Tongue (tissue), 3 donors: ENCODE measurements at places on chromosomes 1 and 21. TPM values are rescaled to one million over a fixed set of nuclear protein-coding genes. Genes with fewer than 3 reads are reported as not detected.

SOX13 gene
- 31.3 TPM for total RNA-seq

TNN gene
- 54.2 TPM for total RNA-seq

LCE3E gene
- total RNA-seq, result not detected

SSX2IP gene
- 22.8 TPM for total RNA-seq

SPRR5 gene
- not detected for total RNA-seq

PTPN14 gene
- 36.1 TPM for total RNA-seq

ADGRB2 gene
- 7.9 TPM for total RNA-seq

OPRD1 gene
- 0.72 TPM for total RNA-seq
